ENCODE measurements at places on chromosomes 6 and 20. TPM values are rescaled to one million over a fixed set of nuclear protein-coding genes. Genes with fewer than 3 reads are reported as not detected.

Gene AGER
- 2.6 TPM for total RNA-seq

Gene NEDD9
- 136 TPM for total RNA-seq

Gene C6orf58
- total RNA-seq: not detected

Gene CAGE1
- not detected for total RNA-seq

Gene PRDM1
- 13.4 TPM for total RNA-seq

Gene ADAT2
- 2.8 TPM for total RNA-seq

Gene RNF217
- total RNA-seq: 46.6 TPM

Gene ETV7
- 0.51 TPM for total RNA-seq

Gene OR12D3
- total RNA-seq: not detected

Gene DEFB119
- total RNA-seq: not detected
